ENCODE measurements at places on chromosomes 1 and 21.
A peak's percentile ranks its signal among the peaks of the same experiment; 100 is the strongest.

DNA sequence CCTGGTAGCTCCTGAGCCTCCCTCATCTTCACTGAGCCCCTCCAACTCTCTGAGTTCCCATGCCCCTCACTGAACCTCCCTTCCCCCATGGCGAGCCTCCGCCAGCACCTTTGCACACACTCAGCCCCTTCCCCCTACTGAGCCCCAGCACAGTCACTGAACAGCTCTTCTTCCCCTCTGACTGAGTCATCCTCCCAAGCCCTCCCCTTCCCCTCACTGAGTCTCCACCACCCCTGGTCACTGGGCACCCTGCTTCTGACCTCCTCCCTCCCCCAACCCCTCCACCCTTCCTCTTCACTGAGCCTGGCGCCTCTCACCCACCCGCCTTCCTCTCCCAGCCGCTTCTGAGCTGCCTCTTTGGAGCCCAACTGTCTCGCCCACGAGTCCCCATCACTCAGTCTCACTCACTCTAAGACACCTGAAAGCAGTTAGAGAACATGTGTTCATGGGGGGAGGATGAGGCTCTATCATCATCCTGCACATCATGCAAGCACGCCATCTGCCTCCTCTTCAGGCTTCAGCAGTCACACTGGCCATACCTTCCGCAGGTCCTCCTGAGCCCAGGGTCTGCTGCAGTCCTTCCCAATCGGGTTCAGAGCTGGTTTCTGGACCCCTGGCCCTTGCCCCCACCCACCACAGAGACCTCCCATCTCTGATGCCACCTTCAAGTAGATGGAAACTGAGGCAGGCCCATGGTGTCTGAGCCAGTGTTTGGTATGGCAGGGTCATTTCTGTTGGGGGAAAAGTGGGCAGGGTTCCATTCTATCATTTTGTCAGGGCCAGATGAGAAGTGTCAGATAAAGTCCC lies 2.0 kb upstream of the TRNP1 start:
- DNase-seq, result no peak

DNA sequence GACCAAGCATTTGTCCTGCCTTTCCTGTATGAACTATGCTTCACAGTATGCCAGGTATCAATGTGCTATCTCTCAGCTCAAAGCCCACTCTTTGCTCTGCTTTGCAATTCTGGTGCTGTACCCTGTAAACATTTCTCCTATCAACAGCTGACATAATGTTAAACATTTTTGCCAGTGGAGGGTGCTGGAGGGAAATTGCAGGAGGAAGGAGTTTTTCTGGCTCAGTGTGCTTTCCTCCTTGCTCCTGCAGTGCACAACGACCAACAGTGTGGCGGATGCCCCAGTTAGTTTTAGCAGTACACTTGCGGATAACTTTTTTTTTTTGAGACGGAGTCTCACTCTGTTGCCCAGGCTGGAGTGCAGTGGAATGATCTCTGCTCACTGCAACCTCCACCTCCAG lies 67.1 kb upstream of the PTGFRN start:
- DNase-seq, result no peak

- DNase-seq, result peak; percentile 17
These were observed 7.3 kb upstream of the ACOT11 start for GRCh38 chr1:54540582-54541295.

DNA sequence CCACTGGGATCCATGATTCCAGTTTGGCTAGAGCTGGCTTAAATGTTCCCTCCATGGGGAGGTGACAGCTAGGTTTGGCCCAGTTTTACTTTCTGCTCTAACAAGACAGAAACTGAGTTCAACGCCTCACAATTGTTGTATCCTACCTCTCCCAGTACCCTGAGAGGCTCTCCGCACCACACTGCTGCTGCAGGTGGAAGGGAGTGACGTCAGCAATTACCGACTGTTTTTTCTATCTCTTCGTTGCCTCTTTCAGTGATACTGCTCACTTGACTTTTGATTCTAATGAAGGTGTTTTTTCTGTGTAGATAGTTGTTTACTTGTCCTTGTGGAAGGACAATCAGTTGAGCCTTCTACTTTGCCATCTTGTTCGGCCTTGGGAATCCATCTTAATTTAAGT lies 204.9 kb upstream of the DUSP10 start:
- no peak for DNase-seq

DNA sequence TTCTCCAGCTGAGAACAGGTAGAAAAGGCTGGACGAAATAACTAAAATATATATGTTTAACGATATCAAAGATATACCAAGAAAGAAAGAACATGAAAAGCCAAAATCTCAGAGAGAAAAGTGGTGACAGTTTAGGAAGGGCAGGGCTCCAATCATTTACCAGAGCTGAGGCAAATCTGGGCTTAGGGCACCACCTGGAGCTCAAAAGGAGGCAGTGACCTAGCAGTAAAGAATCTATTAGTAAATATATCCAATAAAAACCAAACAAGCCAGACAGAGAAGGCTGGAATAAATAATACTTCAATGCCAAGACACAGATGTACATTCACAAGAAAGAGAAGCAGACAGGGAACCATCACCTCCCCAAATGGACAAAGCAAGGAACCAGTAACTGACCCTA lies 43.5 kb downstream of the CHIA start:
- DNase-seq, result no peak

DNA sequence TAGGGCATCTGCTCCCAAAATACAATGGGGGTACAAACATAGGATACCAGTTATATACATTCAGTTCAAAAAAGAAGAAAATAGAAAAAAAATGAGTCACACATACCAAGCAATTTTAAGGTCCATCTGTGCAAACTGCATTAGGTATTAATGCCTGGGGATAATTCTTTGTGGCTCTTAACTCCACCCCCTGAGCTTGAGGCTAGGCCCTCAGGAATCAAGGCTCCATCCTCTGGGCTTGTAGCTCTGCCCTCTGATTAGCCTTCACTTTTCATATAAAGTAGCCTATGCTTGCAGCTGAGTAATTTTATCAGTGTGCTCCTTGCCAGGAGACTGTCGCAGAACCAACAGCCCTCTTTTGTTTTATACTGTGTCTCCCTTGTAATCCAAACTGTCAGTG lies 69.9 kb upstream of the BACE2 start:
- DNase-seq, result no peak

DNA sequence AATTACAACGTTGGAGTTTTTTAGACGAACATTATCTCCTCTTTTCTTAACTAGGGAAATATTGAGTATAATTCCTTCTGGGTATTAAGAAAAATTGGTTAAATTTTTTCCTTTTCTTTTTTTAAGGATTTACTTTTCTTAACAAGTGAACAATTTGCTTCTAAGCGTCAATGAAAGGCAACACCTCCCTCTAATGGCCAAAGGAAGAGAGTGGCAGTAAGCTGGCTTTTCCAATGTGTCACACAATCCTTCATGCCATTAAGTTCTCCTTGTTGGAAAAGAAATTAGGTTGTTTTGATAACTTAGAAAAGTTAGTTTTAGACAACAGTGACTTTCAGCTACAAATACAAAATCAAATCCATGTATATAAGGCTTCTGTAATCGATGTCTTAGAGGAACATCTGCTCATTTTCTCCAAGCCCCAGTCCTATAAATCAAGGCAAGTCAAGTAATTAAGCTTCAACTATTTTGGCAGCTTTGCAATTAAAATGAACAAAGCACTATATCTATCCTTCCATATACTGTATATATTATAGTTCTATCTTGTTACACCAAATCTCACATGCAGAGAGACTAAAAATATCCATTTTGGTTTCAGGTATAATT lies 62.8 kb downstream of the EDEM3 start:
- DNase-seq, result peak; percentile 81

DNA sequence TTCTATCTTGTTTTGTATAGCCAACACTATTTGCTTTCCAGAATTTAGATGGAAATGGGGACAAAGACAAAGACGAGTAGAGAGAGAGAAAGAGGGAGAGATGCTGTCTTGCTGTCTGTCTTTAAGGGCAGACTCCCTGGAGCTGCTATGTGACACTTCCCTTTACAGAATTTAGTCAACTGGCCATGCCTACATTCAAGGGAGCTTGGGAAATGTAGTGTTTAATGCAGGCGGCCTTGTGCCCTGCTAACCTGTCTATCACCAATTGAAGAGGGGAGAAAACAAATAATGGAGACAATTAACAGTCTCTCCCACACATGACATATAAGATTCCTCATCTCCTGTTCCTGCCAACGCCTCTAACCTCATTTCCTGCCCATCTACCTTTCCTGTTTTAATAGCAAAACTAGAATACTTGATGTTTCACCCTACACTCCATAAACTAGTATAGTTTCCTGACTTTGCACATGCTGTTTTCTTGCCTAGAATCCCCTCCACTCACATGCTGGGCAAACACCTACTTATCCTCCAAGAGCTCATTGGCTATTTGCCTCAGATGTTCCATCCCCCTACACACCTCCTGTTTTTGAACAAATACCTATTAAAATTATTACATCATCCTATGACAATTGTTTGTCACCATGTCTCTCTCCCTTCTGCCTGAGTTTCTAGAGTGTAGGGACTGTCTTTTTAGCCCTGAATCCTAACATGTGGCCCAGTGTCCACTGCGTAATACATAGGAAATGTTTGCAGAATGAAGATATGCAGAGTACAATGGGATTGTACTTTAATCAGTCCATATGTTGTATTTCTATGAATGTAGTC lies 117.2 kb downstream of the SLC25A24 start:
- no peak for DNase-seq

DNA sequence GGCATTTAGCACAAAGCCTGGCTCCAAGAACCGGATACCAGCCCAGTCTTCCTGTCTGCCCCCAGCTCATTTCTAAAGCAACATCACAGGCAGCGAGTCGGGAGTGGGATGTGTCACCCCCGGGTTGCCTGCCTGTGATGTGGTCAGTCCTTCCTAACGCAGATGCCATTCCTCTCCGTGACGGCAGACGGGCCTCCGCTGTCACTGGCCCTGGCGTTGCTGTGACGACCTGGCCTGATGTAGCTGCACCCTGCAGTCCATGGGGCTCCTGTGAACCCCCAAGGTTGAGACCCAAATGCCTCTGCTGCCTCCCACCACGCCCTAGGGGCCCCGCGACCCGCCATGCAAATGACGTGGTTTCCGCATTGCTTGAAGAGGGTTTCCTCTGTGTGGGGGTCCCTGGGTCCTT lies 12.3 kb downstream of the TNFRSF1B start:
- no peak for DNase-seq

DNA sequence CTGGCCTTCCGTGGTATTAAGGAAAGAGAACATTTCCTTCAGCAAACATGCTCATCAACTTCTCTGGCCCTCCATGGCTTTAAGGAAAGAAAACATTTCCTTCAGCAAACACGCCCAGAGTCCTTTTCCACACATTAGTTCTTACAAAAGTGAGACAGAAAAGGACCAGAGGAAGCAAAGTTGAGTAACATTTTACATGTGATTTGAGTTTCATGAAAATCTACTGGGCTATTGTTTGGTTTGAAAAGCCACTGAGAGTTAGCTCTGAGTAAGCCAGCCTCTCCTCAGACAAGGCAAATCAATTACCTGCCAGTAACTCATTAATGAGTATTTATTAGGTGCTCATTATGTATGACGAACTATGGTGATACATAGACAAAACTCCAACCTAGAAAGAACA lies 78.0 kb downstream of the NID1 start:
- DNase-seq, result no peak

- DNase-seq, result peak; percentile 42
These were observed 7.0 kb upstream of the SMCP start for GRCh38 chr1:152870831-152871730.

DNA sequence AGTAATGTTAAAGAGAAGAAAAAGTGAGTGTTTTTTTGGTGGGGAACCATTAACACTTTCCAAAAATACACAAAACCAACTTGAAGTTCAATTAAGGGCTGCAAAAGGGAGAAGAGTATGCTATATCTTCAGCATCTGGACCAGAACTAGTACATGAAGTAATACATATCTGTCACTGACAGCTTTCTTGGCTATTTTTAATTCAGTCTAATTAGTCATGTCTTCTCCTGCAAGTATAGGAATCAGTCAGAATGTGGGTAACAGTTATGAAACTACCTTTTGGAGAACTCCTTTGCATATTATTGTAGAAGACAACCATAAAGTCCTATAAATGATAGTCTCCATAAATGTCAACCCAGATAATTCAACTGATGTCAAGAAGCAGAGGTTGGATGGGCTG lies 901.2 kb downstream of the TTLL7 start:
- peak; percentile 4 for DNase-seq

DNA sequence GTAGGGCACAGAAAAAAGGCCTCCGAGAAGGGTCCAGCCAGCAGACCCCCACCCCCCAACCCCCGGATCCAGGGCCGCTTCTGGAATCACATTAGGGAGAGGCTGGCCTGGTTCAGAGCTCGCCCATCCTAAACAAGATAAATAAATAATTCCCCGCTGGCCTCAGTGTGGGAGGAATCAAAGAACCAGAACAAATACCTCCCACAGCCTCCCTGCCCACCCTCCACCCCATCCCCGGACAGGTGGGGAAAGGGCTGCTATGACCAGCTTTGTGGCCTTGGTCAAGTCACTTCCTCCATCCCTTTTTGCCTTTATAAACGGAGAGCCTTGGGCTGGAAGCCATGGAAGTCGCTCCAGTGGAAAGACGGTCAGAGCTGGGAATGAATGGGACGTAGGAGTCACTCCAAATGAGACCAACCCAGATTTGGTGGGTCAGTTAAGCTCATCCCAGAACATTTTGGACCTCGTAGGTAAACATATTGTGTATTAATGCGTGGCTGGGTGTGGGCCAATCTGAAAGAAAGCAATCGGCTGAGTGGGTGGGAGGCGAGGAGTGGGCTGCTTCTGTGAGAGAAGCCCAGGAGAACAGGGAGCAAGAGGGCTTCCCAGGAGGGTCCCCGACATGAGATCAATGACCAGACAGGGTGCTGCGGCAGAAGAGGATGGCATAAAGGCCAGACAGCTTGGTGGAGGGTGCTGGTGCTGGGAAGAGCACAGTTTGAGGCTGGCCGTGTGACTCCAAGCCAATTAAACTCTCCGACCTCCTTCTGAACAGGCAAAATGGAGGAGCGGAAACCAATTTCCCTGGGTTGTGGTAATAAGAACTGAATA lies 63.3 kb downstream of the MEF2D start:
- peak; percentile 24 for DNase-seq

DNA sequence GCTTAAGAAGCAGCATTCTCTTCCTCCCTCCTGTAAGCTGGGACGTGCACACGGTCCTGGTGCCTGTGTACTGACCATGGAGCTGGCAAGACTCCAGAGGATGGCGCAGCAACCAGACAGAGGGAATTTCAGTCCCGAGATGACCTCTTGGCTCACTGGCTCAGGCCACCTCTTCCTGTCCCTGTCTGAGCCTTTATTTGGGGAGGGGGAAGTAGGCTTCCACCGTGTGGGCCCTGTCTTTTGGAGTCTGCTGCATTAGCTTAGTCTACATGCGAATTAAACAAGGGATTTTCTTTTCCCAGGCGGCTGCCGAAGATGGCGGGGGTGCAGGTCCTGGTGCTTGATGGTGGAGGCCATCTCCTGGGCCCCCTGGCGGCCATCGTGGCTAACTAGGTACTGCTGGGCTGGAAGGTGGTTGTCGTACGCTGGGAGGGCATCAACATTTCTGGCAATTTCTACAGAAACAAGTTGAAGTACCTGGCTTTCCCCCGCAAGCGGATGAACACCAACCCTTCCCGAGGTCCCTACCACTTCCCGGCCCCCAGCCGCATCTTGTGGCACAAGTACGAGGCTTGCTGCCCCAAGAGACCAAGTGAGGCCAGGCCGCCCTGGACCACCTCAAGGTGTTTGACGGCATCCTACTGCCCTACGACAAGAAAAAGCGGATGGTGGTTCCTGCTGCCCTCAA lies 10.2 kb downstream of the IL24 start:
- no peak for DNase-seq

Measured in eye (tissue), 1 donor.